EH (cell line): ENCODE measurements at places on chromosomes 16 and 17.

DNA sequence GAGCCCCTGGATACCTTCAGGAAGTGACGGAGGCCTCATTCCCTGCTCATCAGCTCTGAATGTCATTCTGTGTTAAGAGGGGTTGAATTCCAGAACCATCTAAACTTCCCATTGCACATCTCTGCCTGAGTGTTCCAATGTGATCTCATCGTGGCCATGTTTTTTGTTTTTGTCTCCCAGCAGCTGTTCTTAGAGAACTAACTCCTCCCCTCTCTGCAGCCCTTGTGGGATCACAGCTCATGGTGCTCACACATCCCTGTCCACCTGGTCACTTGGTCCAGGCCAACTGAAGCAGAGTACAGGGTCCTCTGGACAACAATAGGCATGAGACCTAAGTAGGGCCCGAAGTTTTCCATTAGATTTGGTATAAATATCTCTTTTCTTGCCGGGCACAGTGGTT lies 6.0 kb upstream of the SYT17 start:
- DNase-seq: no peak

- DNase-seq: no peak
Observed at GRCh38 chr16:19808061-19808641, 76.5 kb downstream of the GPRC5B start.

GRCh38 chr16:10242916-10243315 lies 60.7 kb upstream of the GRIN2A start:
- no peak for DNase-seq

- DNase-seq: no peak
Observed at GRCh38 chr17:75508931-75509361, 6.4 kb downstream of the CASKIN2 start.

DNA sequence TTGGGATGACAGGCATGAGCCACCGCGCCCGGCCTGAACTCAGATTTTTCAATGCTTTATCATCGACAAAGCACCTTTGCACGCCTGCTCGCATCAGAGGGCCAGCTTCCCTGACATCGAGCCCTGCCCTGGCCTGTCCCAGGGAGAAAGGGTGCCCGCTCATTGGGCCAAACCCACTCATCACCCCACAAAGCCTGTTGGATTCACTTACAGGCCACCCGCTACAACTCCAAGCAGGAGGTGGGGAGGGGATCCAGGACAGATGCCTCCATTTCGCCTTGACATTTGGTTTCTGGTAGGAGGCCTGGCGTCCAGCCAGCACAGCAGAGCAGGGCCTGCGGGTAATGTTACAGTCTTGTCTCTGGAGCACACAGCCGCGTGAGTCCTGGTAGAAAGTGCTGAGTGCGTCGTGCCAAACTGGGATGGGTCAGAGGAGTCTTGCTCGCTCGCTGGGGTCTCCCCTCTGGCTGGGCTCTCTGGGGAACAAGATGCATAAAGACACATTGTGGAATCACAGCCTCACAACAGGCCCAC lies 19.8 kb downstream of the SMTNL2 start:
- DNase-seq: peak; percentile 62

DNA sequence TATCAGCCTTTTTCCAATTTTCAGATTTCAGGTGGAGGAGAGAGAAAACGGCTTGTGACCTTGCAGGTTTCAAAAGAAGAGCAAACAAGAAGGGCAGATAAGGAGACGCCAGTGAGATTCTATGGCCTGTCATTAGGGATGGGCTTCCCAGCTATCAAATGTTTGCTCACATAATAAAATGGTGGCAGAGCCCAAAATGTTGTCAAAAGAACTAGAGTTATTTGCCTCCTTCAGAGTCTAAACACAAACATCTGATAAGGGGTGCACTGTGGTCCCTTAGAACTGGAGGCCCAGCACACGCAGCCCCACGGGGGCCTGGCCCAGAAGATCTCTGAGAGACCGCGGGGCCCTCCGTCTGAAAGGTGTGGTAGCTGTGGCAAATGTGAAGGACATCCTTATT lies 46.1 kb upstream of the DDX52 start:
- DNase-seq: no peak

- DNase-seq: peak; percentile 47
Observed at GRCh38 chr17:15436473-15437302, 30.7 kb downstream of the CDRT4 start.

GRCh38 chr17:35735036-35735805 lies 3.8 kb downstream of the RASL10B start:
- no peak for DNase-seq

- peak; percentile 86 for DNase-seq
Observed at GRCh38 chr17:48241131-48241591, 133.6 kb downstream of the SNX11 start.

DNA sequence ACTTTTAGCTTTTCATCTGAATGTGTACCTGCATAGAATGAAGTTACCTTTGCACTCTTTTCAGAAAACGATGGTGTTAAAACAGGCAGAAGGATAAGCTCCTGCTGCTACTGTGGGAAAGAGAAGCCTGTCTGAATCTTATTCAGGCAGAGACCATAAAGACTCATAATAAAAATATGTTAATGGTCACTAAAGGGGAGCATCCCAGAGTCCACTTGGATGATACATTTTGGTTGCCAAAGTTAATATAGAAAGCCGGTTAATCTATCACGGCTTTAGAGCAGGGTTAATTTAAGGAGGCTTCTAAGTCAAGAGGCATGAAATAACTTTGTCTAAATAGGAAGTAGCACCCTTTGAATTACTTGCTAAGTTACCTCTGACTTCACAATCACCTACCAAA lies 2.9 kb downstream of the MARCHF10 start:
- peak; percentile 62 for DNase-seq

GRCh38 chr16:85026703-85027102 lies 892 bp upstream of the KIAA0513 start:
- no peak for DNase-seq

- DNase-seq: no peak
Observed at GRCh38 chr16:89122322-89122851, 28.7 kb downstream of the ACSF3 start.

GRCh38 chr16:19127674-19128131 lies 13.9 kb downstream of the ITPRIPL2 start:
- DNase-seq: no peak

GRCh38 chr17:21460358-21460757 lies 84.2 kb downstream of the KCNJ12 start:
- peak; percentile 61 for DNase-seq

DNA sequence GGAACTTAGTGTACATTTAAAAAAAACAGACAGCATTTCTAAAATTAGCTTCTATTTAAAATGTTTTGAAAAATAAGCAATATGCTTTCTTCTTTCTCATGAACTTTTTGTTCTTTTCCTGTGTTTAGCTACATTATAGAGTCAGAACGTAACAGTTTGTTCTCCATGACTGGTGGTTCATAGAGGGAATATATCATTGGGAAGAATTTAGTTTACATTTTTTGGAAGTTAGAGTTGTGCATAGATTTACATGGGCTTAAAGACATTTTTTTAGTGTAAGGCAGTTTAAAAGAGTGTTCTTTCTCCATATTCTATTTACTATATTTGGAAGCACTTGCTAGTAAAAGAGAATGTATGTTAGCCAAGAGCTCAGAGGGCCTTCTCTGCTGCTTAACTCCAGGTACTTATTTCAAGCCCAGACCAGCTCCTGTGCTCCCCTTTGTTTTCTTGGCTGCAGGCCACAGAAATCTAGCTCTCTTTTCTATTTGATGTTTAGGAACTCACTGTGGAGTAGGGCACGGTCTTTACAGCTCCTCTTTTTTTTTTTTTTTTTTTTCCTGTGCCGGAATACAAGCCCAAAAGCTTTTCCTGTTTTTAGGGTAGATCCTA lies 20.2 kb downstream of the AP2B1 start:
- no peak for DNase-seq

GRCh38 chr16:55426865-55427484 lies 52.0 kb upstream of the MMP2 start:
- DNase-seq: no peak

- no peak for DNase-seq
Observed at GRCh38 chr17:73585583-73585982, 58.7 kb downstream of the SDK2 start.

GRCh38 chr16:11007714-11008280 lies 63.4 kb downstream of the CLEC16A start:
- DNase-seq: no peak

- DNase-seq: no peak
Observed at GRCh38 chr16:77285676-77286075, 86.5 kb downstream of the SYCE1L start.

- no peak for DNase-seq
Observed at GRCh38 chr17:14950686-14951085, 314.4 kb downstream of the PMP22 start.

GRCh38 chr17:38606646-38607611 lies 1.2 kb upstream of the SRCIN1 start:
- DNase-seq: no peak

DNA sequence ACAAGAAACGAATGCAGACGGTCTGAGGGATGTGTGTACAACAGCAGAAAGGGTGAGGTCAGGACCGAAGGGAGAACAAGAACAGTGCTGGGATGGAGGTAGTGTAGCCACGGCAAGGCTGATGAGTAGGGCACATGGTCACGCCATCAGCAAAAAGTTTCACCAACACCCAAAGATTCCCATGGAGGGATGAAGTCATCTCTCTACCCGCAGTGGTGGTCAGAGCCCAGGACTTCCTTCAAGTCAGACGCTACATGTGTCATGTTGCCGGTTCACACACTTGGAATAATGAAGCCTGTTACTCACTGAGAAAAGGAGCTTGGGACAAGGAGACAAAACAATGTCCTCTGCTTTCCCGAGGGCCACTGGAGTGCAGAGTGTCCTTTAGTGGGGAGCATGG lies 79.7 kb downstream of the SALL1 start:
- DNase-seq: no peak

DNA sequence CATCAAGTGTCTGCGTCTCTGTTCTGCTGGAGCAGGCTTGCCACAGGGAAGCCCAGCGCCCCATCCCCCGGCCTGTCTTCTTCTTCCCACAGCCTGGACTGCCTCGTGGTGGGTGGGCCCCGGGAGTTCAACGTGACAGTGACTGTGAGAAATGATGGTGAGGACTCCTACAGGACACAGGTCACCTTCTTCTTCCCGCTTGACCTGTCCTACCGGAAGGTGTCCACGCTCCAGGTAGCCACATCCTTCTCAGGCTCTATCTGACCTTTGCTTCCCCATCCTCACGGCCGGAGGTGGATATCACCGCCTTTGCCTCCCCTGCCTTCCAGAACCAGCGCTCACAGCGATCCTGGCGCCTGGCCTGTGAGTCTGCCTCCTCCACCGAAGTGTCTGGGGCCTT lies 29.8 kb upstream of the ITGAX start:
- DNase-seq: no peak

DNA sequence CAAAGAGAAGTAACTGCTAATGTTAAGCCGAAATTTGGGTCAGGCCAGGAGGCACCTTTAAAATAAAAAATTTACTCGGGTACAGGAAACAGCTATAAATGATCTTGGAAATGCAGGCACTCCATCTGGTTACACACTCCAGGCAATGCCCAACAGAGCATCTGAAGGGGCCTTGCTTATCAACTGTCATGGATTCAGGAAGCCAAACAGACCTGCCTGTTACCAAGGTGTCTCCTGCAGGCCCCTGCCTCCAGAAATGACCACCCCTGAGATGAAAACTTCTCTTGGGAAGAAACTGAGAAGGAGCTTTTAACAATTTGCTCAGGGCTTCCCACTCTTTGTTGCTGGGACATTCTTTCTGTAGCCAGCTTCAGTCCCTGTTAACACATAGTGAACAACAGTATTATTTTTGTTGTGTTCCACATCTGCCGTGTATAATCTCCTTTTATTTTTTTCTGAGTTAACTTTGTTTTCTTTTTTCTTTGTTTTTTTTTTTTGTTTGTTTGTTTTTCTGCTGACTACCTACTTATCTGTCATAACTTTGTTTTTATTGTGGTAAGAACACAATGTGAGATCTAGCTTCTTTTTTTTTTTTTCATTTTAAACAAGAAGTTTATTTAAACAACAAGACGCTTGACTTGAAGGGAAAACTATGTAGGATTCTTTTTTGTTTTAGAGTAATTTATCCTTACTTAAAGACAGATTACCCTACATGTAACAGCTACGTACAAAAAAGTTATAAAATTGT lies 18.7 kb upstream of the ATP5MC1 start:
- DNase-seq: no peak

GRCh38 chr17:75509528-75510258 lies 5.6 kb downstream of the CASKIN2 start:
- no peak for DNase-seq

DNA sequence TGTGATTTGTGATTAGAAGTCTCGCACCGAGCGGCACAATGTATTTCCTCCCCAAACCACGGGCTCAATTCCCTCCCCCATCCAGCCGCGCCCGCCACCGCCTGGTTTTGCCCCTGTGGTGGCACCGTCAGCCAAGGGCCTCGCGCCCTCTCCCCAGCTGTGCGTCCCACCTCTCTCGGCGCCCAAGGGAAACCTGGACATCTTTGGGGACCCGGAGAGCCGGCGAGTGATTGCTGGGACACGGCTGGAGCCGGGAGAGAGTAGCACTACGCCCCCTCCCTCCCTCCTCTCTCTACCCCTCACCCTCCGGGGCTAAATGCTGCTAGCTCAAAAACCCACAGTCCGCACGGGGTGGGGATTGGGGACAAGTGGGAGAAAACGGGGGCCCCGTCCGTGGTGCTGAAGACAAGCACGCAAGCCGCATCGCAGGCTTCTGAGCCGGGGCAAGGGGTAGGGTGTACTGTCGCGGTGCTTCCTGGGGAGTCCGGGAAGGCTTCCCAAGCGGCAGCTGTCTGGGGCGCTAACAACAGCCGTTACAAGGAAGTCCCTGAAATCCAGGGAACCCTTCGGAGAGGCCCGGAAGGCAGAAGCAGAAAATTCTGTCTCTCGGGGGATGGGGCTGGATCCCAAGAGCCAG lies 1.4 kb downstream of the CBLN1 start:
- DNase-seq: peak; percentile 1

GRCh38 chr16:1082952-1083675 lies 10.6 kb downstream of the SSTR5 start:
- DNase-seq: no peak
